NCI-H82 (cell line): ENCODE measurements at places on chromosomes 5 and 9.

DNA sequence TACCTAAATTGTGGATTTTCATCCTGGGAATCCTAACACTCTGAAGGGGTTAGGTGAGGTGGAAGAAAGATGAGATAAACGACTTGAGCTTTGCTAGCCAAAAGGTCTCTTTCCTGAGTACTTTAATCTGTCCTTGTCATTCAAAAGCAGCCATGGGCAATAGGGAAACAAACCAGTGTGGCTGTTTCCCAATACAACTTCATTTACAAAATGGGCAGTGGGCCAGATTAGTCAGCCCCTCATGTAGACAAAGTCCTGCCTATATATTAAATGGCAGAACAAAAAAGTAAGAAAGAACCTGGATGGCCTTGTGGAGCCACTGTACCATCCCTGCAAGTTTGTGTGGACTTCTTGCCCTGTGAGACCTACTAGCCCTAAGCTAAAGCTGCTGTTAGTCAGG lies 51.0 kb upstream of the NFIL3 start:
- DNase-seq: no peak

GRCh38 chr9:84338792-84339191 lies 1.8 kb downstream of the SLC28A3 start:
- DNase-seq: no peak

DNA sequence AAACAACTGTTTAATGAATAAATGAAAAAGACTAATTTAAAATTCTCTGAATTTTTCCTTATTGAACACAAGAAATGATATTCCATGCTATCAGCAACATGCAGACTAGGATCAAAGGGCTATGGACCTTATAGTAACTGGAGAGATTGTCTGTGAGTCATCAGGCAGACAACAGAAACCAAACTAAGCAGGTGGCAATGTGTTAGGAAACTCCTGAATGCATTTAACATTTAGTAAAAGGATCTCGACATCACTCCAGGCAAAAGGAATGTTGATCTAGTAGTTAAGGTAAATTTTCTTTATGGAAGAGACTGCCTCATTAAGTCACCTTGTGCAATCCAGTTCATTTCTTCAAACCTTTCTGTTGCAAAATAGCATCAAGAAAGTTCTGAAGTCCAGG lies 58.4 kb downstream of the ARL15 start:
- no peak for DNase-seq

- DNase-seq: peak; percentile 27
These were observed 193.1 kb downstream of the PAX5 start for GRCh38 chr9:36840898-36841536.

- no peak for DNase-seq
These were observed 398.8 kb downstream of the NFIB start for GRCh38 chr9:13915131-13915530.

DNA sequence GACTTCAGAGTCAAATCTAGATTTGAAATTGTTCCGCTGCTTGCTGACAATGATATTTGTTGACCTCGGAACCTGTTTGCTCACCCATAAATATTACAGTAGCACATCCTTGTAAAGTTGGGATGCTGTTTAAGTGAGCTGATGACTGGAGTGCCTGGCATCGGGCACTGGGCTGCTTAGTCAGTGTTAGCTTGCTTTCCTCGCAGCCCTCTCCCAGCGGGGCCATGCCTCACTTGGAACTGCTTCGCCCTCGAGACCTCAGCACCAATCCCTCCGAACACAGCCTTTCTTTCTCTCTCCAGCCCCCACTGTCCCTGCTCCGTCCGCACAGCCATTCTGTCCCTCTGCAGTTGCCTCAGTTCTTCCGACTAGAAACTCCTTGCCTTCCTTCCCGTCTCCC lies 23.4 kb downstream of the RNF44 start:
- DNase-seq: no peak

- no peak for DNase-seq
These were observed 24.3 kb downstream of the CENPP start for GRCh38 chr9:92349771-92350739.

DNA sequence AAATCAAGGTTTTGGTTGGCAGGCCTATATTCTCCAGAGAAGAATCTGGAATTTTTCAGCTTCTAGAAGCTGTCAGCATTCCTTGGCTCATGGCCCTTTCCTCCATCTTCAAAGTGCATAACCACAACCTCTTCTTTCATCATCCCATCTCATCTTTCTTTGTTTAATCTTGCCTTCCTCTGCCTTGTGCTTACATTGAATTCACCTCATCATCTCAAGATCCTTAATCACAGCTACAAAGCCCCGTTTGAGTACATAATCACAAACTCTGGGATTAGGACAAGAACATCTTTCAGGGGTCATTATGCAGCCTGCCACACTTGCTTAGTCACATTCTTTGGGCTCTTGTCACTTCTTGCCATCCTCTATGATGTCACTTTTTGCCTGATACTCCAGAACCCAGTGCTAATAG lies 130.3 kb downstream of the FOXD1 start:
- DNase-seq: no peak
